ENCODE measurements at places on chromosomes 1 and 21.

GRCh38 chr1:198465201-198466144, 75.0 kb downstream of the ATP6V1G3 start:
- peak; percentile 15 for DNase-seq

GRCh38 chr1:213623862-213624261, 363.9 kb upstream of the PROX1 start:
- DNase-seq = no peak

DNA sequence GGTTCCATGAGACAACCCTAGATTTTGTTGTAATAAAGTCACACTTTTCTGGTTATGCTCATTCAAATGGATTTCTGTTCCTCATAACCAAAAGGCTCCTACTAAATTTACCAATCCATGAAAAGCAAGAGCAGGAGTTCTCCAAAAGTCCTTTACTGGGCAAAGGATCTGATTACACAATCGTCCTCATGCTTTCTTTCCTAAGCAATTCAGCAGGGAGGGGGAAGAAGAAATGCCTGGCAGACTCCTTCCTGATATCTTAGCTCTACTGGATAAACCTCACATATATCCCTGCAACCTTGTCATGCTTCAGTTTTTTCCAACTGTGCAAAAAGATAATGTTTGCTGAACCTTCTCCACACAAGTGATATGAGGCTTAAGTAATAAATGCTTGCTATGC, 67.6 kb upstream of the GUCA2B start:
- DNase-seq = no peak

GRCh38 chr1:115727706-115728249, 40.7 kb downstream of the CASQ2 start:
- no peak for DNase-seq

- DNase-seq = no peak
Measured at GRCh38 chr1:85452948-85453347, 12.0 kb downstream of the DDAH1 start.

DNA sequence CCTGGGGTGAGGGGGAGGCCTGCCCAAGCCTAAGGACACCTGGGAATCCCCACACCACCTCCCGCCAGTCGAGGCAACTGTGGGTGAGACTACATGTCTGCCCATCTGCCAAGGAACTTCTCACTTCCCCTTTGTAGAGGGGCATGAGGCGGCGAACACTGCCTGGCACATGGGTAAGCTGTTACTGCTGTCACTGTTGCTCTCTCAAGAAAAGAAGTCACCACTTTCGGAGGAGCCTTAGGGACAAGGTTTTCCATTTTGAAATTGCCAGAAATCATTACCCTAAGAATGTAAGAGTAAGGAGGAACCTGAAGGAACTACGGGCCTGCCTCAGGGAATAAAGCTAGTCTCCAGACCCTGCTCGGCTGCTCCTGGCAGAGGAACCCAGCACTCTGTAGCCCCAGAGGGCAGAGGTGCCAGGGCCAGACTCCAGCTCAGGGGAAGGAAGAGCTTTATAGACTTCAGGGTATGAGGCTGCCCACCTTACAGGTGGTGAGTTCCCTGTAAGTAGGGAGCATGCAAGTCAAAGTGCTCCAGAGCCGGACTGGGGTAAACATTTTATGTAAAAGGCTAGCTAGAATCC, 23.3 kb downstream of the SLC2A1 start:
- DNase-seq = no peak

Data from GM12864 (cell line).